ENCODE measurements at places on chromosomes 3 and 15.

- no peaks in the 10 kb centered on the region for H3K27me3 ChIP-seq
- H3K4me3 ChIP-seq: no peak overlapping the region
- H3K27ac ChIP-seq: no peak overlapping the region
- no peak for DNase-seq
- no peaks in the 10 kb centered on the region for H3K36me3 ChIP-seq
Observed at GRCh38 chr3:18135060-18135814, 289.9 kb downstream of the SATB1 start.

- no peaks in the 10 kb centered on the region for H3K36me3 ChIP-seq
- H3K4me3 ChIP-seq: no peak overlapping the region
- H3K27me3 ChIP-seq: no peaks in the 10 kb centered on the region
- no peaks in the 10 kb centered on the region for H3K4me1 ChIP-seq
Observed at GRCh38 chr3:143239031-143239430, 119.5 kb downstream of the CHST2 start.

- peaks cover 10% of the 10 kb centered on the region for H3K4me1 ChIP-seq
- no peak overlapping the region for H3K4me3 ChIP-seq
- H3K27me3 ChIP-seq: no peaks in the 10 kb centered on the region
- H3K36me3 ChIP-seq: no peaks in the 10 kb centered on the region
- no peak overlapping the region for H3K27ac ChIP-seq
Observed at GRCh38 chr3:59043391-59043790, 6.4 kb downstream of the CFAP20DC start.

DNA sequence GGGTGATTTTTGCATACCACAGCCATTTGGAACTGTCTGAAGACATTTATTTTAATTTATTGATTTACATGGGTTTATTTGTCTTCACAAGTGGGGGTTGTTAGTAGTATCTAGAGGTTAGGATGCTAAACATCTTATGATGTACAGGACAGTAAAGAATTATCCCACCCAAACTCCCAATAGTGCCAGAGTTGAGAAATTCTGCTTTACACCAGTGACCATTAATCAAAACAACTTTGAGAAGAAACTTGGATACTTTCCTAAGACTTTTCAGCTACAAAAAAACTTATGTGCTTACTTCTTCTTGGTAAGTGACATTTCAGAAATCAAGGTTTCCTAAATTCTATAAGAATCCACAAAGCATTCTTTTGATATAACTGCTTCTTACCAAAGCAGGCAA, 156.7 kb downstream of the SUCLG2 start:
- no peaks in the 10 kb centered on the region for H3K36me3 ChIP-seq
- no peak overlapping the region for H3K27ac ChIP-seq
- no peaks in the 10 kb centered on the region for H3K4me1 ChIP-seq
- DNase-seq: no peak
- H3K27me3 ChIP-seq: no peaks in the 10 kb centered on the region

DNA sequence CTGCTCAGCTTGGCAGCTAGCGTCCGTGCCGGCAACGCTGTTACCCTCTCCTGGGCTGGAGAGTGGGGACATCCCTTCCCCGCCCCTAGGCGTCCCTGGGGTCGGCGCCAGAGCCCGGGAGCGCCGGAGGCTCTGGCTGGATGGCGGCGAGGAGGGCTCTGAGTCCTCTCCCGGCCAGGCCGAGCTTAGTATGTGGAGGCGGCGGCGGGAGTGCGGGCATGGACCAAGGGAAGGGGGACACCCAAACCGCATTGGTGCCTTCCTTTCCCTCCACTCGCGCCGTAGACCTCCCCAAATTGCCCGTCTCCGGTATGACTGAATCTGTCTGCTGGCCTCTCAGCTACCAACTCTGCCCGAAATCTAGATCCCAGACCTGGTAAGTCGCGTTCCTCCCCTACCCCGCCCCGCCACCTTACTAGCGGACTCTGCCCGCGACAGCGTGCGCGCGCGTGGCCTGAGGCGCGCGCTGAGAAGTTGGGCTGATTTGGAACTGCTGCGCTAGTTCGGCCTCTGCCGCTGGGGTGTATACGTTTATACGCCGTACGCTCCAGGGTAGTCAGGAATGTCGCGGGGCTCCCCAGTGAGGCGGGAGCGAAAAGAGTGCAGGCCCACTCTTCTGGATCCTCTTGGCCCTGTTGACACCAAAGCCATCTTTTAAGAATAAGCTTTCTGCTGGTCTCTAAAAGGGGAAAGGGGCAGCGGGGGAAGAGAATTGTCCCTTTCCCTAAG, 12.2 kb downstream of the ZIC1 start:
- no peaks in the 10 kb centered on the region for H3K4me1 ChIP-seq
- no peaks in the 10 kb centered on the region for H3K27me3 ChIP-seq
- H3K27ac ChIP-seq: no peak overlapping the region
- no peaks in the 10 kb centered on the region for H3K36me3 ChIP-seq
- no peak for DNase-seq

DNA sequence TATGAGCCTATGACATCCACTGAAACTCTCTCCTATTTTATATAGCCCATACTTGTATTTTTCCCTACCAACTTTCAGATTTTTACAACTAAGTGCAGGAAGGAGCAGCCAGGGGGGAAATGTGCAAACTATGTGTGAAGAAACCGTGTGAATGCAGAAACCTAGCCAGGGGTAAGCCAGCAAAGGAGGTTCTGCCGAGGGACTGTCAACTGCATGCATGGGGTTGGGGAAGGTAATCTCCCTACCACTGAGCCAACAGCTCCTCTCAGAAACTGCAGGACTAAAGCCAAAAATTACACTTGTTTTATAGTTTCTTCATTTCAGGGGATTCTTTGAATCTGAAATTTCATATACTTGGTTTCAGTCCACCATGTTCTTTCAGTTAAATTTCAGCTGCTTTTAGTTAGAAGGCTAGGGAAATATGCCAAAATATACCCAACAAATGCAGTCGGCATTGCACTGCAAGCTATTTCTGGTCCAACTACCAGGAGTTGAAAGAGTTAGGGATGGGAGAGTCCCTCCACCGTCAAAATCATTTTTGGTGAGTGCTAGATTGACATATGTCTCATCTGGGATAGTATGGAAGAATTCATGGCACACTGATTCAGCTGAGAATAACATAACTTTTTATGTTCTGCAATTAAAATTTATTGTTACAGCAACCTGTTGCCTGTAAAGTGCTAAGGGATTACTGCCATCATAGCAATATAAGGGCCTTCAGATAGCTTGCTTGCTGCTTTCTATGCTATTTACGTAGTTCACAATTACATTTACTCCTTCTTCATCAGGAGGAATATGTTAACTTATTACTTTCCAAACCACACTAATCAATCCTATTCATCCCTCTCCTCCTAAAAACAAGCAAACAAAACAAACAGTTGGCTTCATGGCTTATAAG, 904.2 kb downstream of the ROBO1 start:
- no peak for DNase-seq
- H3K4me3 ChIP-seq: no peak overlapping the region
- H3K4me1 ChIP-seq: no peaks in the 10 kb centered on the region
- no peaks in the 10 kb centered on the region for H3K36me3 ChIP-seq
- H3K27ac ChIP-seq: no peak overlapping the region
- H3K27me3 ChIP-seq: no peaks in the 10 kb centered on the region

GRCh38 chr15:99480016-99480810, 85.6 kb upstream of the MEF2A start:
- H3K4me1 ChIP-seq: no peaks in the 10 kb centered on the region
- no peak for DNase-seq

DNA sequence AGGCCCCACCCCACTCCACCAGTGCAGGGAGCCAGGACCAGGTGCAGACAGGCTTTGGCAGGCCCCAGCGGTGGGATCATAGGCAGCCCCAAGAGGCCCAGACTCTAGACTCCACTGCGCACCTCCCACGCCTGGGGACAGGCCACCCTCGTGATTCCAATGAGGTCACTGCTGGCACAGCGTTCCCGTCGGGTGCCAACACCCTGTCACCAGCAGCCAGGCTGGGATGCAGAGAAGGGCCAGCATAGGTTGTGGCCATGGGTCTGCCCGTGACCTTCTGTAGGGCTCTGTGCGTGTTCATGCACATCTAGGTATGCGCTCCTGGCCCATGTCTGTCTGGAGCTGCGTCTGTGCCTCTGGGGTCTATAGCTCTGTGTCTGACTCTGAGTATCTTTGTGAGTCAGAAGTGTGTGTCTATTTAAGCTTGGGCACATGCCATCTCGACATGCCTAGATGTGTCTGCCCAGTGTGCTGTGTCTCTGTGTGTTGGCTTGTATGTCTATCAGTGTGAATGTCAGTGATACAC, 13.0 kb downstream of the VIPR1 start:
- H3K27ac ChIP-seq: no peak overlapping the region
- no peaks in the 10 kb centered on the region for H3K27me3 ChIP-seq
- DNase-seq: no peak
- no peaks in the 10 kb centered on the region for H3K36me3 ChIP-seq

GRCh38 chr3:135272026-135272669, 477.1 kb downstream of the EPHB1 start:
- no peak overlapping the region for H3K27ac ChIP-seq
- DNase-seq: no peak
- no peak overlapping the region for H3K4me3 ChIP-seq
- no peaks in the 10 kb centered on the region for H3K36me3 ChIP-seq

DNA sequence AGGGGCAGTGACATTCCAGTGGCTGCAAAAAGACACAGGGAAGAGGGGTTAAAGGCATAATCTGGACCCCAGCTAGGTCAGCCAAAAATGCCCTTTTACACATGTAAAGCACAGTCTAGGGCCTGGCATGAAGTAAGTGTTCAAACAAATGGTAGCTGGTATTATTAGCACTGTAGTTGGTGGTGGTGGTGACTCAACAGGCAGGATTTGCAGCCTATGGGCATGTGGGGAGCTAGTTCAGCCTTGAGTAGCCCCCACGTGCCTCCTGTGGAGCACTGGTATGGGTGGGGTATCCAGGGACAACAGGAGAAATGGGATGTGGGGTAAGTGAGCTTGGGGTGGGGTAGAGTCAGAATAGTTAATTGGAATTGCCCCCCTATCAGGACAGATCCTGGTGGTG, 27.6 kb downstream of the DNASE1L3 start:
- H3K4me3 ChIP-seq: no peak overlapping the region
- H3K27me3 ChIP-seq: no peaks in the 10 kb centered on the region
- H3K27ac ChIP-seq: no peak overlapping the region
- peaks cover 30% of the 10 kb centered on the region for H3K4me1 ChIP-seq
- no peak for DNase-seq
- H3K36me3 ChIP-seq: no peaks in the 10 kb centered on the region

DNA sequence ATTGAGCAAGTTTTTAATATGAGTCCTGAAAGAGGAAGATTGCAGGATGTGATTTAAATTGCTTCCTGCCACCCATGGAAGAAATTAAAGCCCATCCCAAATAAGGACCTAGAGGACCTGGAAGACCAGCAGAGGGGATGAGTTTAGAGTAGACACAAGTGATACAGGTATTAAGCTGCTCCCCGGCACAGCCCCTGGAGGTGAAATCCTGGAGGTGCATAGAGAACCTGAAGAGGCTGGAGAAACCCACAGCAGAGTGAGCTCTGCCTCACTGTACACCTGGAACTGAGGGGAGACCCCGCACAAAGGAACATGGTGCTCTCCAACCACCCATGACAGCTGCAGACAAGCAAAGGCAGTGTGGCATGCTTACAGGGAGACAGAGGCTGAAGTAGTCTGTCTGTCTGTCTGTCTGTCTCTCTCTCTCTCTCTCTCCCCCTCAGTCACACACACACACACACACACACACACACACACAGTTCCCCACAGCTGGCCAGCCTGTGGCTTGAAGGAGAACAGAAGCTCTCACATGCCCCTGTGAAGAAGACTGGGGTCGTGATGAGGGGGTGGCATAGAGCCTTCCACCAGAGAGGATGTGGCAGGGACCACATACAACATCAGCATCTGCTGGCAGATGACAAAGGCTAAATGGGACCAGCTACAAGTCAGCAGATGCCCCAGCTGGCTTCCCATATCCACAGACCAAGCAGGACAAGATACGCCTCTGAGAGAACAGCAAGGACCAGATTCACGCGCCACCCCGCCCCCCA, 38.1 kb downstream of the FSIP1 start:
- no peaks in the 10 kb centered on the region for H3K27me3 ChIP-seq
- no peak for DNase-seq
- no peak overlapping the region for H3K27ac ChIP-seq
- no peaks in the 10 kb centered on the region for H3K36me3 ChIP-seq
- H3K4me3 ChIP-seq: no peak overlapping the region

DNA sequence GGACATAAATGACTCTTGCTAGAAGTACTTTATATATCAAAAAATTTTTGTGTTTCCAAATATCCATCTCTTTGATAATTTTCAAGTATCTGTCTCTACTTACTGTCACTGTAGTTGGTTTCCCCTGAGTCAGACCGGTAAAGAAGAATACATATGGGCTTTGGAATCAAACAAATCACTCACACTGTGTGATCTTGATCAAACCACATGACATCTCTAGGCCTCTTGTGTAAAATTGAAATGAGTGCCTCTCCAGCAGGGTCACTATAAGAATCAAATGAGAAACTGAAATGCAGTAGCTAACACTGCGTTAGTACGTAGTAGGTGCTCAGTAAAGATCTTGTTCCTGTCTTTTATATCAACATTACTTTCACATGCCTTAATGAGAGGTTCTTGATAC, 314.6 kb upstream of the STT3B start:
- peaks cover 9% of the 10 kb centered on the region for H3K4me1 ChIP-seq
- no peak for DNase-seq
- no peak overlapping the region for H3K27ac ChIP-seq

DNA sequence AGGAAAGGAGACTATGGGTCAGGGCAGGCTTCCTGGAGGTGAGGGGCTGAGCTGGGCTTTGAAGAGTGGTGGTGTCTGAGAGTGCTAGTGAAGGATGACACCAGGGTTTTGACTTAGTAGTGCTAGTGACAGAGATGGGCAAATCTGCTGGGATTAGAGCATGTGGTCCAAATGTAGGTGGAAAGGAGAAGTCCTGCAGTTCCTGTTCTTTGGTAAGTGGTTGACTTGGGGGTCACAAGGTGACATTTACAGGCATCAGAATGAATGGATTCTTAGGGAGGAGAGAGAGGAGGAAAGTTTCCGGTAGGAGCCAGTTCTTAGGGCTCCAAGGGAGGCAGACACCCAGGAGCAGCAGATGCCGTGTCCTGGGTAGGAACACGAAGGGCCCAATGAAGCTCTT, 796 bp upstream of the DOCK3 start:
- no peak overlapping the region for H3K27ac ChIP-seq
- no peak for DNase-seq

DNA sequence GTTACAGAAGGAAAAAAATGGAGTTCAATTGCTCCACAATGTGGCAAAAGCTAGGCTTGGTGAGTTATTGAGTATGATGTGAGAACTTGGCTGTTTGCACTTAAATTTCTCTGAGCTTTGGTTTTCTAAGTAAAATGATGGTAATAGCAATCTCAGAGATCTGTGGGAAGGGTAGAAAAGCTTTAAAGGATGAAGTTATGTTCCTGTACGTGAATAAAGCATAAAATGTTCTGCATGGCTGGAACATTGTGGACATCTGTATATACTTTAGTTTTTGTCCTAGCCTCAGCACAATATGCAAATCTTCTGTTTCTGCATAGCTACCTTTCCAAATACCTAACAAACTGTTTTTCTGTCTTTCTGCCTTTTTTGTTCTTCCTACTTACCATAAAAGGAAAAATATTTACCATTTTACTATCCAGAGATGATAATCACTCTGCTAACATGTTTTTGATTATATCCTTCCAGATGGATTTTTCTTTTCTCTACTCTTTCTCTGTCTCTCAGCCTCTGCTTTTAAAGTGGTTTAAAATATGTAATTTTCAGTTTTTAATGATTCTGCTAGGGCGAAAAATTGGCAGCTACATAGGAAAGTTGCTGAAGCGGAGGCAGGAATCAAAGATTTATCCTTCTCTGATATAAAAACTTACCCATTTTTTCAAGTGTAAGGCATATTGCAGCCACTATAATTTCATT, 188.1 kb downstream of the FNDC3B start:
- no peaks in the 10 kb centered on the region for H3K4me1 ChIP-seq
- H3K4me3 ChIP-seq: no peak overlapping the region
- DNase-seq: no peak
- no peaks in the 10 kb centered on the region for H3K36me3 ChIP-seq
- H3K27ac ChIP-seq: no peak overlapping the region
- H3K27me3 ChIP-seq: no peaks in the 10 kb centered on the region

All from HCT116 (cell line).